GOT3 (cell line): ENCODE measurements at places on chromosomes 4 and X.

- no peak for DNase-seq
Observed at GRCh38 chrX:17922303-17922702, 61.2 kb upstream of the RAI2 start.

DNA sequence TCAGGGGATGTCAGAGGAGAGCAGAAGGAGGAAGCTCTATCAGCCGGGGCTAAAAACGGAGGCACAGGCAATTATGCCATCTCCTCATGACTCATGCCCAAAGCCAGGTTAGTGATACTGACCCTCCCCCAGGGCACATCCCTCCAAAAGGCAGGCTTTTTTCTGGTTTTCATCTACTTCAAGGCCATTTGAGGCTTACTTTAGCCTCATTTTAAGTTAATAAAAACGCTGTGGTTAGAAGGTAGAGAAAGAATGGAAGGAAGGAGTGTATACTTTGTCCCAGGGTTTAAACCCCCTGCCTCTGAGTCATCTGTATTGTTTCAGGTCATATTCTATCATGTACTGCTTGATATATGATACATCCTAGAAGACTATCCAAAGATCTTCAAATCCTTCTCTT lies 89.7 kb upstream of the NDP start:
- DNase-seq, result no peak

DNA sequence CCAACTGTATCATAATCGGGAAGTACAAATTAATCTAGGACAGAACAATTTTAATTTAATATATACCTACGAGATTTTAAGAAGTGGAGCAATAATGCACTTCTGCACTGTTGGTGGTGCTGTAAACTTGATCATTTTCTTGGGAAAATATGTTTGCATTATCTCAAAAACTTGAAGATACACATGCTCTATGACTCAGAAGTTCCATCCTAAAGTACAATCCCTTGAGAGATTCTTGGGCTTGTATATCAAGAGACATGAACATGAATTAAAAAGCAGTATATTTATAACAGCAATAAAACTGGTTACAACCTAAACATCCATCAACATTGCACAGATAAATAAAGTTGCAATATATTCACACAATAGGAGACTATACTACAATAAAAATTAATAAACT lies 168.8 kb downstream of the CLCN4 start:
- DNase-seq, result no peak

GRCh38 chr4:62133101-62133897 lies 933.2 kb downstream of the ADGRL3 start:
- no peak for DNase-seq

GRCh38 chrX:9955506-9955905 lies 11.7 kb upstream of the CLDN34 start:
- DNase-seq, result no peak

GRCh38 chrX:154091678-154092077 lies 5.8 kb downstream of the MECP2 start:
- DNase-seq, result no peak

DNA sequence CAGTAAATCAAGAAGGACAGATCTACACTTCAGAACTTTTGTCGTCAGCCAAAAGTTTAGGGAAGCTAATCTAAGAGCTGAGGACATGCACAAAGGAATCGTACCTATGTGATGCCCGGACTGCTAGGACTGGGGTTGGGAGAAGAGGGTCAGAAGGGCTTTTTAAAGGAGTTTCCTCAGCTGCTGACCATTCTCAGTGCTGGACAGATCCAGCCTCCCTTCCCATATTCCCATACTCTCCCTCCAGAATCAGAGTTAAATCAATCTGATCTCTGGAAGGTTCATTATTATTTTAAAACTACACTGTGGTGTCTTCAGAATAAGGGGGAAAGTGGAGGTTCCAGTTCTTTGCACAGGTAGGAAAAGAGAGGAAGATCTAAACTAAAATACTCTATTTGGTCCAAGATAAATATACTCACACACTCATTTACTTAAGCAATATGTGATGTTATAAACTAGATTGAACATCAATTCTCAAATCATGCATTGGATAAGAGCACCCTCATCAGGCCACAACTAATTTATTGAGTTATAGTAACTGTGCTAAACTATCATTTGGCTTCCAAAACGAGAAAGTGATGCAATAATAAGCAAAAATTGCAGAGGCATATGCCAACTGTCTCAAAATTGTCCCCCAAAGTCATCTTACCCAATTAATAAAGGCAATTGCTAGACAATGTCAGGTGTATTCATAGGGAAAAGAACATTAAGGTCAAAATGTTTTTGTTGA lies 124.7 kb downstream of the HNRNPD start:
- DNase-seq, result no peak

DNA sequence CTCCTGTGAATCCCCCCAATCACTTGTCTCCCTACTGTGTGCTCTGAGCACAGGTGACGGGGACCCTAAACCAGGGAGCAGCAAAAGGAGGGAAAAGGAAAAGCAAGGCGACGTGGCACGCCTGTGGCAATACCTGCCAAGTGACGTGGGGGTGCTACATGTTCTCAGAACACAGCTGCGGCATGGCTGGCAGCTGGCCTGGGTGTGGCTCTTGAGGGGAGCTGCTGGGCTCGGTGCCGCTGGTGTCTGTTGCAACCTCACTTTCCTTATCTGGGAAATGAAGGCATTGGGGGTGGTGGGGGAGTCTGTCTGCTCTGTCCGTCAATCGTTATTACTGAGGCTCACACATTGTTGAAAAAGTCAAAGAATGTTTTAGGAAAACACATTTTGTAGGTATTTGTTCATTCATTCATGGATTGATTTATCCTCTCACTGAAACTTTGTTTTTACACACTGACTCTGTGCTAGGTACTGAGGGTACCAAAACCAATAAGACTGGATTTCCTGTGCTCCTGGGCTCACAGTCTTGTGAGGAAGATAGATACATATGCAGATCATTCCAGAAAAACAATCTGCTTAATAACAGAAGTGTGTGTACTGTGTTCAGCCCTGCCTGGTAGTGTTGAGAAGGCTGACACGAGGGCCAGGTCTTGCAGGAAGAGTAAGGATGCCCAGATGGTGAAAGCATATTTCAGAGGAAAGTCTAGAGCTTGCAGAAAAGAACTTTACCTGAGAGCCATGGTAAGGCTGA lies 217.6 kb downstream of the PTTG2 start:
- DNase-seq, result no peak

DNA sequence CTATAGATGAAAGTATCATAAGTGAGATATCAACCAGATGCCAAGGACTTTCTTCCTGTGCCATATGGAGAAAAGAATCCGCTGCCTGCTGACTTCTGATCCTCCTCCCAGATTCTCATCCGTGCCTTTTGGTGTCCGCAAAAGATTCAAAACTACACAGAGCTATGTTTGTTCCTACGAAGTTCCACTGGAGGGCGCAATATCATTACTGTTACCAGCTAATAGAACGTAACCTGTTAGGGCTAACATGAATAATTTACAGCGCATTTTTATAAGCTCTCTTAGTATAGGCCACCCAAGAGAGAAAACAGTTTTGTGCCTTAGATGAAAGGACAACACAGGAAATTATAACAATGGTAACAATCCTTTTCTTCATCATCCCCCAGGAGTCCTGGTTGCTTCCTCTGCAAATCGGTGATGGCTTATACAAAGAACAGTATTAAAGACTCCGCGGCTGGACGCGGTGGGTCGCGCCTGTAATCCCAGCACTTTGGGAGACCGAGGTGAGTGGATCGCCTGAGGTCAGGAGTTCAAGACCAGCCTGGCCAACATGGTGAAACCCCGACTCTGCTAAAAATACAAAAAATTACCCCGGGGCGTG lies 22.8 kb upstream of the CENPVL3 start:
- no peak for DNase-seq

DNA sequence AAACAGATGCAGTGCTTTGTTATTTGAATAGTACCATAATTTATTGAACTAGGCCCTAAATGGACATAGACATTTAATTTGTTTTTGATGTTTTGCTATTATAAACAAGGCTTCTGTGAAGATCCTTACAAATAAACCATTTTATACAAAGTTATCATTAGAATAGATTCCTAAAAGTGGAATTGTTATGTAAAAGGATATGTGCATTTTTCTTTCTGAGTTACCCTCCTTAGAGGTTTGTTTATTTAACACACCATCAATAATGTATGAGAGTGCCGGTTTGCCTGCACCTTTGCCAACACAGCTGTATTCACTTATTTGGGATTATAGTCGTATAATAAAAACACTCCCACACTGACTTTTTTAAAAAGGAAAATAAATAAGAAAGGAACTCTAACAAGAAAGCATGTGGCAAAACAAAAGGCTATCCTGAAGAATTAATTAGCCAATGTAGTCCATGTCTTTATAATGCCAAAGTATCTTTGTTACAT lies 84.8 kb downstream of the PAK3 start:
- DNase-seq, result no peak
